8988T (cell line): ENCODE measurements at places on chromosomes 7 and 10.

DNA sequence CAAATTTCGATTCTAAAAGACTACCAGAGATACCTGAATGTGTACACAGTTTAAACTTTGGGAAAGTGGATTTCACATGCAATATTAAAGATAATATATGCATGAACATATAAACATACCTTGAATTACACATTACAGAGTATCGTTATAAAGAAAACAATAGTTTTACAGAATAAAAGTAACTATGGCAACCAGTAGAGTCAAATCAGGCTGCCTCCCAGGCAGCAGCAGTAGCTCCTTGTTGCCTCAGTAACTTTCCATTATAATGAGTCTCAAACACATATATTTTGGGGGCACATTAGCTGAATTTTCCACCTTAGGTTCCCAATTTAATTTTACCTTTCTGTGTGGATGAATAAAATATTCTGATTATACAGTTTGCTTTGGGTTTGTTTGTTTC, 164.4 kb upstream of the FEZF1 start:
- no peak for DNase-seq

DNA sequence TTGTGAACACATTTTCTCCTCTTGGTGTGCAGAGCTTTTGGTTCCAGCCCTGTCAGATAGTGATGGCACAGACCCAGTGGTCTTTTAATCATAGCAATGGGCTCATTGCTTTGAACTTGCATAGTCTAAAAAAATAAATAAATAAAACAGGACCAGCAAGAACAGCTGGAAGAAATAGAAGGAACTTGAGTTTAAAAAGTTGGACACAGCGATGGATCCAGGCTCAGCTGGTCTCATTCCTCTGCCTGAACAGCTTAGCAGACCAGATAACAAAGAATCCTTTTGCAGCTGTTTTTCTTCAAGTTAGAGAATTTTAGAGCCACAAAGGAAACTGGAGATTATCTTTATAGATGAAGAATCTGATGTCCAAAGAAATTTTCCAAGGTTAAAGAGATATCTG, 1005.6 kb downstream of the LRMDA start:
- DNase-seq = no peak

- DNase-seq = no peak
Observed at GRCh38 chr10:6052247-6053221, 9.6 kb downstream of the IL2RA start.

GRCh38 chr10:128324058-128324827, 198.0 kb upstream of the MKI67 start:
- DNase-seq = no peak

GRCh38 chr10:17805921-17806577, 3.1 kb upstream of the MRC1 start:
- DNase-seq = no peak

DNA sequence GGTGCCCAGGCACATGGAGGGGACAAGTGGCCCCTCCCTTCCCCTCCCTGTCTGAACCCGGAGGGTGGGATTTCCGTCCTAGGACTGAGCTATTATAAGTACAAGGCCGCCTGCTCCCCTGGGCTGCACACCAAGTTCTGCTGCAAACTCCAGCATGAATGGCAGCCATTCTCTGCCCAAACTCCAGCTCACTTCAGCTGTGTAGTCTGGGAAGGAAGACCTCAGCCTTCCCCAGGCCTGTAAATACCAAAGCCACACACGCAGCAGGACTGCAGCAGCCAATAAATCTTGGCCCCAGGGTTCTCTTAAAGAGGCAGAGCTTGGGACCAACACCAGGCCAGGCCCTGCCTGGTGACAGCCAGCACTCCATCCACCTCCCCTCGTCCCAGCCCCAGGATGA, 291.3 kb upstream of the ZMIZ1 start:
- DNase-seq = no peak

- DNase-seq = no peak
Observed at GRCh38 chr7:43201912-43202311, 89.5 kb downstream of the HECW1 start.

DNA sequence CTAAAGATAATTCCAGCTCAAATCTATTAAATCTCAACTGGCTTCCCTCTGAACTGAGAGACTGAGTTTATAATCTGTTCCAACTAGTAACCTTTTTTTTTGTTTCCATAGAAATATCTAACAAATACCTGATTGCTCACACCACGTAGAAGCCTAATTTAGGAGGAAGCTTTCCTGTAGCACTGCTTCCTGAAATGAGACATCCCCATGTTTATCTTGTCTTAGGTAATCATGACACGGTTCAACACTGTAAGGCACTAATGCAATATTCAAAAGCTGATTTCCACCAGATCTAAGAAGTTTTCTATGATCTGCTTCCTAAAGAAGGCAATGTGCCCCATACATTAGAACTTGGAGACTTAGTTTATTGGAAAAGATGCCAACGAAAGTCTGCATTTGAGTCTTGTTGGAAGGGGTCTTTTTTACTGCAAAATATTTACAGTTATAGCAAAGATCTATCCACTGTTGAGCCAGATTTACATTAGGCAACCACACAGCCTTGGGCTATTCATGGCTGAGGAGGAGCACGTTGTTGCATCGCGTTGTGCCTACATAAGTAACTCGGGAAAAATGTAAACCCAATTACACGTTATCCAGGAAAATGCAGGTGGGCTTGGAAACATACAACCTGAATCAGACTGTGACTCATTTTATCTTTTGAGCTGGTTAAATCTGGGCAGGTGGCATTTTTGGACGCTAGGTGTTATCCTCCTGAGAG, 66.3 kb downstream of the VIPR2 start:
- DNase-seq = no peak

DNA sequence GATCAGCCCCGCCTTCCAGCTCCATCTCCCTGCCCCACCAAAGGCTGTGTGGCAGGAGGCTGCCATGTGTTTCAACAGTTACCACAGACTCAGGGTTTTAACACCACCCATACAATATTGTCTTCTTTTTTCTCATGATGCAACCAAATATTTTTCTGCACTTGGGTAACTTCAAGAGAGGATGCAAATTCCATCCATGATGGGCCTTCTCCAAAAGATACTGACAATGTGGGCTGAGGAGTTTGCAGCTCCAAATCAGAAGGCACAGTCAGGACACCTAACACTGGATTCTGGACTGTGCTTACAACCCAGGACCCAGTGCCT, 347.9 kb downstream of the GRID1 start:
- no peak for DNase-seq

DNA sequence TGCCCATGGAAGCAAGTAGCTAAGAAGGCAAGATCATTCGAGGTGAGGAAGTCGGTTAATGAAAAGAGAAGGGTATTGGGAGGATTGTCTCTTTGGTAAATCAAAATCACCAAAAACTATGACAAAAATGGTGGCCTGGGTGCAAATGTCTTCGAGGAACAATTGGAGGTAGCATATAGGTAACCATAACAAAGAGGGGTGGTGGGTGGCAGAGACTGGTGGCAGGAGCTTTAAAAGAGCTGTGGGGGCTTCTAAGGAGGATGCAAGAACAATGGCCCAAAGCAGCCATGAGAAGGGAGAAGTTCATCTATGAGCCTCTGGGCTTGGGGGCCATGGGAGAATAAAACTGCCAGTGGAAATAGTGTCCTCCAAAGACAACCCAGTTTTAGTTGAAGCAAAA, 172.2 kb upstream of the PDE1C start:
- no peak for DNase-seq
